ENCODE measurements at places on chromosomes 12 and 14.
A peak's percentile ranks its signal among the peaks of the same experiment; 100 is the strongest.

- no peak for DNase-seq
These were observed 46.6 kb downstream of the TESPA1 start for GRCh38 chr12:54937929-54938328.

GRCh38 chr14:54564868-54565784 lies 1.8 kb upstream of the SAMD4A start:
- peak; percentile 31 for DNase-seq

GRCh38 chr12:2501464-2502191 lies 293.1 kb upstream of the FKBP4 start:
- DNase-seq = no peak

GRCh38 chr12:106285982-106286381 lies 16.6 kb upstream of the TCP11L2 start:
- no peak for DNase-seq

GRCh38 chr12:51087818-51088217 lies 4.4 kb upstream of the CSRNP2 start:
- DNase-seq = no peak

DNA sequence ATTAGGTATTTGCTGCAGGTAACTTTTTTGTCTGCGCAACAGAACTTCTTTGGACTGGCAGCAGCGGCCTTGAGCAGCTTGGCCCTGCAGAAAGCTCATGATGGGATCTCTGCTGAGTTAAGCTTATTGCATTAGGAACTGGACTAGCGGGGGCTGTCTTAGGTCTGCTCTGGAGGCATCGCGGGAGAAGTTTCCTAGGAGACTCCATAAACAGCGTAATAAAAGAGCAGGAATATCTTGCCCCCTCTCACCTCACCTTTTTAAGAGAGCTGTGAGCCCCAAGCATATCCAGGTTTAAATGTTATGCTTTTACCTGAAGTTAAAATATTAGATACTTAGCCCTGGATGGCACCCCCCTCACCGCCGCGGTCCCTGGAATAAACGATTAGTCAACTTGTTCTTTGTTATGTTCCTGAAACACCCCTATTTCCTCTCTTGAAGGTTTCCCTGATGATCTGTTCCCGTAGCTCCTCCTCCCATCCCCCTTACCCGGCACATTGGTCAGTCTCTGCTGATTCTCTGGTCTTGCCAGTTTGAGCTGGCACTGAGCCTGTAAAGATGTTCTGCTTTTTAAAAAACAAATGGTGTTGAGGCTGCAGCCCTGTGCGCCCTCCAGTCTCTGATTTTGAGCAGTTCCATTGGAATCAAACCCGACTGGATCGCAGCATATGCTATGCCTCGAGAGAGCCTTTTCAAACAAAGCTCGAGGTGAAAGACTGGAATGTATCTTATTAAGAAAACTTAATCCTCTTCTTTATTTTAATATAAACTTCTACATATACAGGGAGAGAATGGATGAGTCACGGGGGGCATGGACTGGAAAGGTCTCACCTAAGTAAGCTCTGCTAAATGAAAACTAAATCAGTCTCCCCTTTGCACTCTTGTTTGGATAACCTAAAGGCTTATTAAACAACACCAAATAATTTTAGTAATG lies 1.9 kb downstream of the MLXIP start:
- DNase-seq = no peak

GRCh38 chr12:108668542-108668941 lies 34.8 kb upstream of the SELPLG start:
- no peak for DNase-seq

GRCh38 chr14:74400031-74400685 lies 25.9 kb downstream of the SYNDIG1L start:
- DNase-seq = no peak

DNA sequence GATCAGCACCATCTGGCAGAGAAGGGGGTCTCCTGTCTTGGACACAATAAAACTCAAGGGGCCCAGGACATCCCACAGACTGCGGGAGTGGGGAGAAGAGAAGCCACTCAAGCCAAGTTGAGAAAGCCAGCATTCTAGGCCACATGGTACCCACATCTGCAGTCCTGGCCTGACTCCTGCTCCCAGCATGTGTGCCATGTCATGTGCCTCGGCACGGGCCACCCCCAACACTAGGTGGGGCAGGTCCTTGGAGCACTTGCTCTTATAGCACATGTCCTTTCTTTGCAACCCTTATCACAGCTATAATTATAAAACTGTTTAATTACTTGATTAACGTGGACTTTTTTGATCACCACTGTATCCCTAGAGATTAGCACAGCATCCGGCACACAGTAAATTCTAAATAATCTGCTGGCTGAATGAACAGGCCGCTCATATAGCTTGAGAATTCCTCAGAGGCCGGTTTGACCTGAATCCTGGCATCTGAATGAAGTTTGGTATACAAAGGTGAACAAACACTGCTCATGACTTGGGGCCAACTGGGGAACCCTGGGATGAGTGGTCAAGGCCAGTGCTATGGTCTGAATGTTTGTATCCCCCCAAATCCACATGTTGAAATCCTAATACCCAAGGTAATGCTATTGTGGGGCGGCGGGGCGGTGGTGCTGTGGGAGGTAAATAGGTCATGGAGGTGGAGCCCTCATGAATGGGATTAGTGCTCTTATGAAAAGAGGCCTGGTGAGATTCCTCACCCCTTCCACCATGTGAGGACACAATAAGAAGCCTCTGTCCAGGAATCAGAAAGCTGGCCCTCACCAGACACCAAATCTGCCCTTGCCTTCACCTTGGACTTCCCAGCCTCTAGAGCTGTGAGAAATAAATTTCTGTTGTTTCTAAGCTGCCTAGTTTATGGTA lies 6.6 kb downstream of the NCKAP5L start:
- no peak for DNase-seq

DNA sequence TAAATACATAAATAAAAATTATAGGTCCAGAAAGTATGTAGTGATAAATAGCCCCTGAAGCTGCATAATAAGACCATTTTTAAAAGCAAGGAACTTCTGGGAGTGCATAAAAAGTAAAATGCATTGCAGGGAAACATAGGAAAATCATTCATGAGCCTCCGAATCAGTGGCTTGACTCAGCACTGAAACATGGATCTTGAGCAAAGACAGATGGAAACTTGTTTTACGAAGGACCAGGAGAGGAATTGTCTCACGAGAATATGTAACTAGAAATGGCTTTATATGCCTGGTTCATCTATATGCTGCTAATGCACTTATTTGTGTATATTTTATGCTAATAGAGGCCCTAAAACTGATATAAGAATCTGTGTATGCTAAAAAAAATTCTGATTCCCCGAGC lies 14.7 kb downstream of the TMEM30B start:
- no peak for DNase-seq

DNA sequence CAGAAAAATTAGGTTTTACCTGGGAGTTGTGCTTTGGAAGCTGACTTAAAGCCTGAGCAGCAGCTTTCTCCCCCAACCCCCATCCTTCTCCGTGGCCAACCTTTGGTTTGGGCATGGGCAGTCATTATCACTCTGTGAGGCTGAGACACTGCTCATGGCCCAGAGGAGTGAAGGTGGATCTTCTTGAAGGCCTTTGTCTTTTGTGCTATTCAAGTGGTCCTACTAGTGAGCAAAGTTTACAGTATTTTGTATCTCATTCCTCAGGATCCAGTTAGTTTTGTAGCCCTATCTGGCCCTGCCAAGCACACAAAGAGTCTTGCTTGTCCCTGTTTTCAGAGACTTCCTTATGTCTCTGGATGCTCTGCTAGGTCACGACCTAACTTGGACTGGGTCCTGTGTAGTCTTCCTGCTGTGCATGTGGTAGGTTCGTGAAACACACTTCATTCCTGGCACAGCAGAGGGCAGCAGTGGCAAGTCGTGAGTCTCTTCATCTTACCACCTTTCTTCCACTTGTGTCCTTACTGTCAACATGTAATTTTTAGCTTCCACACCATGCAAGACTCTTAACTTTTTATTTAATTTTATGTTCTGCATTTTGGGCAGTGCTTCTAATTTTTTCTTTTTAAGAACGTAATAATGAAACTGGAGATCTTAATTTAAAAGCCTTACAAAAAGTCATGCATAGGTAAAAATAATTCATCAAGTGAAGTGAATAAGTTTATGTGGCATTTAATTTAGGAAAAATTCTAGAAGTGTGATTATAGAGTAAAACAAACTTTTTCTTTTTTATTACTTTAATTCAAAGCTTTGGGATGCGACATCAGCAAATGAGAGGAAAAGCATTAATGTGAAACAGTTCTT lies 53.7 kb downstream of the APAF1 start:
- no peak for DNase-seq

- DNase-seq = no peak
These were observed 3.4 kb downstream of the OR11G2 start for GRCh38 chr14:20194101-20194500.

DNA sequence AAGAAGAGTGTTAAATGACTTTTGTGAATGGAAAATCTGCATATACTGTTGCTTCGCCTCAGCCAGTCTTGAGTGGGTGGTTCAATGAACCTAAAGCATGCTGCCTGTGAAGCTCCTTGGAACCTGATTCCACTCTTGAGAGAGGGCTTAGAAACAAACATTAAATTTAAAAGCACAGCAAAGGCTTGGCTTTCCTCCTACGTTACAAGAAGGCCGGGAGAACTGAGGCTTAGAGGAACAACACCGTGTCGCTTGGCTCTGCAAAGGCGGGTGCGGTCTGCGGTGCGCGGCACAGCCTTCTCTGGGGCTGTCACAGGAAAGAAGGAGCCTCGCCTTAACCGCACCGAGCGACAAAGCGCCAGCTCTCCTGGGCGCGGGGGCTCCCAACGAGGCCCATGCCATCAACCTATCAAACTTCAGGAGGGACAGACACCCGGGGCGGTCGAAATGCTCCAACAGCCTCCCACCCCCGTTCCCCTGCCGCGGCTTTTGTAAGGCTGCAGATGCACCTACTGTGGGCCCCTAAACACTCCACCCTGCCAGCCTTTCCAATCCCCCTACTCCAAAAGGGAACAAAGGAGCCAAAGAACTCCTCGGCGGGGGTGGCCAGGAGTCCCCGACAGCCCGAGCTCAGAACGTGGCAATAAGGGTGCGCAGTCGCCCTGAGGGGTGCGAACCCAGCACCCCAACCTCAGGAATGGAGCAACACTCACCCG lies 729 bp downstream of the OSBPL8 start:
- peak; percentile 56 for DNase-seq

DNA sequence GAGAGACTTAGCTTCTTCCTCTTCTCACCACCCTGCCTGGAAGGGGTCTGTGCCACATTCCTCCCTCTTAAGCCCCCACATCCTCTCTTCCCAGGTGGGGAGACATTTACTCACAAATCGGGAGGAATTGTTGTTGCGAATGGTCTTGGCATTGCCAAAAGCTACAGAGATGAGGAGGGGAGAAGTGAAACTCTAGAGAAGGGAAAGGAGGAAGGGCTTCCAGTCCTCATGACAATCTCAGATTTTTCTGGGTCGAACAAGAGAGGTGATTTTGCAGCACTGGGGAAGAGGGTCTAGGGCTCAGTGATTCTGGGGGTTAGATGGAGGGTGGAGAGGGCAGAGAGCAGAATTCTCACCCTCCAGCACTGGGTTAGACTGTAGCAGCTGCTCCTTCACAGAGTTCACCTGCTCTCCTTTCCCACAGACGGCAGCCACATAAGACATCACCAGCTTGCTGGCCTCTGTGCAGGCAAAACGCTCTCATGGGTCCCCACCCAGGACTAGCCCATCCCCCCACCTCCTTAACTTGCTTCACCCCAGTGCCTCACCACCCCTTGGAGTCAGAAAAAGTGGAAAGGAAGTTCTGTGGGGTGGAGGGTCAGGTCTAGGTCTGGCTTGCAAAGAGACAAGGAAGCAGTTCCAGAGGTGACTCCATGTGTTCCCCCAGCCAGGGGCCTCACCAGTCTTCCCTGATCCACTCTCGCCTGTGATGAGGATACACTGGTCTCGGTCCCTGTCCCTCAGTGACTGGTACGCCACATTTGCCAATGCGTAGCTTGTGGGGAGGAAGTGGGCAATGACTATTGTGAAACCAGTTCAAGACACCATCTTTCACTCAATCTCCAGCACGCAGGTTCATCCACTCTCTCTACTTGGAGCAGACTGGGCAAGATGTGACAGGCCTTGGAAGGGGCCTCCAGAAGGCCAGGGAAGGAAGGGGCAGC lies 2.7 kb downstream of the MYO1A start:
- DNase-seq = no peak

DNA sequence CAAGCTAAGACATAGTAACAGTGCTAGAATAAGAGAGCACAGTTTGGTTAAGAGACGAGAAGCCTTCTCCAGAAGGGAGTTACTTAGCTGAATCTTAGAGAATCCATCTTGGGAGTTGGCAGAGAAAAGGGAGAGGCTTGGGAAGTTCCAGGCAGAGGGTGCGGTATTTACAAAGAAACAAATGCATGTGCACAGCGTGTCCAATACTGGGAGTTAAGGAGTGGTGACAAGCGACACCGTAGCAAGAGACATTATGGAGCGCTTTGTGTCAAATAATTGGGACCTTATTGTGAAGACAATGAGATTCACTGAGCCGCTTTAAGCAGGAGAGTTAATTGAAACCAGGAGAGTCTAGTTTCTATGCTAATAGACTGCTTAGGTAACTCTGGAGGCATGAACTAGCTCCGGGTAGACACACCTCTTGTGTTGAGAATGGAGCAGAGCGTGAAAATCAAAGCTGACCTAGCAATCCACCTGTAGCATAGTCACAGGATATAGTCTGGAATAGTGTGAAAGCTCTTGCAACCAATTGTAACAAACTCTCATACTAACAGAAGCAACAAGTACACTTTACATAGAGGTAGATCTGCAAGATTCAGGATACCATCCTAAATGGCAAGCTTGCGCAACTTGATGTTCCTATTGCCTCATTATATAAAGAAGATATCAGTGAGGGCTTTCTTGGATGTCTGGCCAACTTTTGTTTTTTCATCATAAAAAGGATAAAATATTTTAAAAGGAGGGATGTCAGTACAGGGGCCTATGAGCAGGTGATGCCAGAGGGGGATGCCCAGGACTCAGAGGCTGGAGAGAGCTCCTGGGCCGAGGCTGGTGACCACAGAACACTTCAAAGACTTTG lies 5.3 kb downstream of the ALDH1L2 start:
- no peak for DNase-seq

DNA sequence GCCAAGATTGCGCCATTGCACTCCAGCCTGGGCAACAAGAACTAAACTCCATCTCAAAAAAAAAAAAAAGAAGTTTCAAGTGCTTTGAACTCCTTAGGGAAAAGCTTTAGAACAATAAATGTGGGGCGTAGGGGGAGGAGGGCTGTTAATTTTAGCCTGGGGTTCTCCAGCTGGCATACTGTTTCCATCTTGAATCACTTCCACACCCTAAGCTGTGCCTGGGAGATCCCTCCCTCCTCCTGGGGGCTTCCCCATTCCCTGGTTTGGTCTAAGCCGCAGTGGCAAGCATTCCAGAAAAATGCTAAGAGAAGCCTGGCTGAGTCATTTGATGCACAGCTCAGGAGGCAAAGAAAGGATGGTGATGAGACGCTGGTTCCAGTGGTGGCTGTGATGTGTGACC lies 2.3 kb upstream of the ZNF384 start:
- DNase-seq = no peak

- DNase-seq = no peak
These were observed 23.5 kb downstream of the OTUB2 start for GRCh38 chr14:94049625-94050023.

DNA sequence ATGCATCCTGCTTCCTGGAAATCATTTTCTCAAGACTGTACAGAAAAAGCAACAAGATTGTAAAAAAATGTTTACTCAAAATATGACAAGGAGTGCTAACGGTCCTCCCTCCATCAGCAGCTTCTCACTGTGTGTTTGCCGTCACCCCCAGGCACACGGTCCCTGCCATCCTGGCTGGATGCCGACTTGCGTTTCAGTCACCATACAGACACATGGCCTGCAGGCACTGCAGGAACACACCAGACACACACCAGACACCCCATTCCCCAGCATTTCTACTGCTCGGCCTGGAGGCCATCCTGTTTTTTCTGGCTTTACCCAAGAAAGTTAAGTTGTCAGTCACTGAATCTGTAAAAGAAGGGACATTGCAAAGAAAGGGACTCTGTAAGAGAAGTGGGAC lies 10.8 kb downstream of the KCNK10 start:
- DNase-seq = no peak

GRCh38 chr12:87768501-87769287 lies 260.5 kb downstream of the C12orf50 start:
- DNase-seq = no peak

All from stimulated activated CD4-positive, alpha-beta T cell treated with anti-CD3 and anti-CD28 coated beads, Interleukin-15, amount 100 ng/mL, for 1 hour (primary cell).